ENCODE measurements at places on chromosomes 7 and 10.

GRCh38 chr10:23345861-23346260, 1.3 kb upstream of the C10orf67 start:
- no peak for DNase-seq

DNA sequence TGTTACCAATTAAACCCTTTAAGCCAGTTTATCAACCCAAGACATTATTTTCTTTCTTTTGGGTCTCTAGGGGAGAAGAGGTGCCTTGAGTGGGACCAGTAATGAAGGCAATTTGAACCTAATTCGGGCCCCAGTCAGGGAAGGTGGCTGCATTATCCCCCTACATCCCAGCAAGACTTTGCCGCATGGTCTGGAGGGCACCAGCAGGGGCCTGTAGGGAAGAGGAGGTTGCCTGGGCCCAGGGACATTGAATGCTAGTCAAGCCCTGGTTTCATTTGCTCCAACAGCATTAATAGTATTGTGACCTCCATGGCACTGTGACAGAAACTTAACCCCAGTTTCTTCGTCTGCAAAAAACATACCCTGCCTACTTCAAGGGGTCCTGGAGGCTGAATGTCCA, 108.8 kb downstream of the CUX1 start:
- DNase-seq = no peak

- DNase-seq = no peak
These were observed 1.0 kb downstream of the EBF3 start for GRCh38 chr10:129962872-129963640.

DNA sequence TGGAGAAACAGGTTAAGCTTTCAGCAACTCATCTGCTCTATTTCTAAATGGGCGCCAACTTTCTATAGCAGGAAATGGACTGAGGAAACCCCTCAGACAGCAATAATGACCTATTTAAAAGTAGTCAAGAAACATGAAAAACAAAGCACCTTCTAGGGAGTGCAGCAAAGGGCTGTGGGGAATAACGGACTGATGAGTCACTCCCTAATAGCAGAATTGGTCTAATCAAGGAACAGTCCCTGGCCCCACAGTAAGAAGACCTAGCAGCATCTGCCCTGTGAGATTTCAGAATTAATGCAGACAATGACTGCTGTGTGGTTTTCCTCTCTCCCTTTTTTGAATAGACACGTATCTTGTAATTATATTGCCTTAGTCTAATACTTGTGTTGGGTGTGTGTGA, 602.9 kb downstream of the IPMK start:
- no peak for DNase-seq

DNA sequence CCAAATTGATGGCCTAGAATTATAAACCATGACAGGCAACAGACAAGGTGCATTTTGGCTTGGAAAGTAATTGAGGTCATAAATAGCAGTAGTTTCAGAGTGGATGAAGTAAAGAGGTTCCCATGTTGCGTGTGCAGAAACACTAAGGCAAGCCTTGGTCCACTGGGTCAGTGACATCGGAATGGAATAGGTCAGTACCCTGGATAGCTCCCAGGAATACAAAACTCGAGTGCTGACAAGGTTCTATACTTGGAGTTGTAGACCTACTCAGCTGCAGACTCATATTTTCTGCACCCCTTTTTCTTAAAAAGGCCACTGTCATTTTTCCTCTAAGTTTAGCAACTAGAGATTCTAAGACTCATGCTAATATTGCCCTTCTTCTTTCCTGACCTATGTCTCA, 132.8 kb downstream of the DYNC1I1 start:
- no peak for DNase-seq

DNA sequence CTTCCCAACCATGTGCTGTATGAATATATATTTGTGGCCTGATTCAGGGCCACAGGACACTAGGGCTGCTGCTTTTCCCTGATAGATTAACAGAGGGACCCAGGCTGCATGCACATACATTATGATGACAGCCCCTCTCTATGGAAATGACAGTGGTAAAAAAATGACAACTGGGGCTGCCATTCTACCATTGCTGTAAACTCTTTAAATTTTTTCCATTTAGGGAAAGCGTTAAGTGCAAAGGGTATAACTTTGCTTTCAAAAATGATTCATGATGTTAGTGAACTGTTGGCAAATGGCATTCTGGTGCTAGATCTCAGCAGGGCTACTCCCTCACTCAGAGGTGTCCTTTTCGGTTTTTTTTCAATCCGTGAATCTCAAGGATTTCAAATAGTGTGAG, 4.2 kb downstream of the CTBP2 start:
- no peak for DNase-seq

GRCh38 chr10:69772933-69773704, 28.6 kb upstream of the COL13A1 start:
- no peak for DNase-seq

DNA sequence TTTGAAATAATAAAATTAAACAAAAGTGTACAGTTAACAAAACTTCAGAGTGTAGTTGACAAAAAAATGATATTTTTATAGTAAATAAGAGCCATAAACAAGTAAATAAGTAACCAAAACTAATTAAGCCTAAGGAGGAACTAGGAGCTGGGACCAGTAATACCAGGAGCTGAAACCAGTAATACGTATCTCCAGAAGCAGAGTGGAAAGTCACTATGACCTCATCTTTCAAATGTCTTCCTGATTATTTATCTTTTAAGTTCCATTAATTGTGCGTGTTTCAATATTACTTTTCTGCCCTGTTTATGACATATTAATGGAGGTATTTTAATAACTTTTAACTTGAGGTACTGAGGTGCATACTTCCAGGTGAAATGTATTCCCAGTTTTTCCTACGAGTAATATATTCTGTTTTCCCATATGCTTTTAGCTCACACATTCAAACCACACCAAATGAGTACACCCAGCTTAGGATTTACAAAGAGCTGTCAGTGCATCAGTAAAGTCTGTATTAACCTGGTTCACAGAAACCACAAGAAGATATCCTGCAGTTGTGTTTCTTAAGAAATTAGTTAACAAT, 283.7 kb upstream of the HGF start:
- DNase-seq = no peak

DNA sequence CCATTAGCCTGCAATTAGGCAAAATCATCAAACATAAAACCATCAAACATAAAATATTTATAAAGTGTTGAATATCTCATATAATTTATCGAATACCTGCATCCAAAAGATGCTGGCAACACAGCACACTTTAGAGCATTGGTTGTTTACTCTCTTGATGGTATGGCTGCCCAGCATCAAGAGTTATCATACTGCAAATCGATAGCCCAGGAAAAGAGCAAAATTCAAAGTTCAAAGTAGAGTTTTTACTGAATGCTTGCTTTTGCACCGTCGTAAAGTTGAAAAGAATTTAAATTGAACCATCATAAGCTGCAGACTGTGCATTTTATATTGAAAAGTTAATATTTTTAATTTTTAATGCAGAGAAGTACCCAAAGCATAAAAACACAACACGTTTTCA, 4.2 kb upstream of the GSTO2 start:
- DNase-seq = no peak

DNA sequence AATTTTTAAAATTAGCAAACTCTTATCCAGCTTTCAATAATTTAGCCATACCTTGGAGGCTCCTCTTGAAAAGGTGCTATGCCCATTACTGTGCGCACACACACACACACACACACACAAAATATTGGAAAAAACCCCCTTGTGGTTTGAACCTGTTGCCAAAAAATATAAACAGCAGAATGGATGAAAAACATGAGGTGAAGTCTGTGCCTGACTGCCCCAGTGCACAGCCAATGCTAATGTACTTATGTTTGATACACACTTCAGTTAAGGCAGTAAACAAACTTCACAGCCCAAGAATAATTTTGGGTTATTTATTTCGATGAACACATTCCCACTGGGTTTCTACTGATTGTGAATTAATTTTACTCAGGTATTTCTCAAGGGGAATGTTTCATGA, 113.2 kb upstream of the SEM1 start:
- no peak for DNase-seq

DNA sequence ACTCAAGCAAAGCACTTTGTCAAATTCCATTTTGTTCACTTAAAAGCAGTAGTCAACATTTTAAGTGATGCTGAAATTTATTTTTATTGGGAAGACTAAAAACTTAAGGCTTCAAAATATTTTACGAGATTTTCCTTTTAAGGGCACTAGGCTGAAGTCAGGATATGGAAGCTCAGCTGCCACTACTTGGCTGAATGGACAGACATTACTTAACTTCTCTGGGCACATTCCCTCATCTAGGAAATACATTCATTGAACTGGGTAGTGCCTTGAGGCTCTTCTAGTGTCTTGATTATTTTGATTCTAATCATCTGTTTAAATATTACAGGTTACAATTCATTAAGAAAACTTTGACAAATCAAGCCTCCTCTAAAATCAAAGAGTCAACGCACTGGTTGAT, 11.1 kb downstream of the MEOX2 start:
- no peak for DNase-seq

GRCh38 chr7:87218796-87219544, 562 bp downstream of the TMEM243 start:
- DNase-seq = no peak

- DNase-seq = no peak
These were observed 145.6 kb upstream of the SEMA3C start for GRCh38 chr7:81064426-81064825.

DNA sequence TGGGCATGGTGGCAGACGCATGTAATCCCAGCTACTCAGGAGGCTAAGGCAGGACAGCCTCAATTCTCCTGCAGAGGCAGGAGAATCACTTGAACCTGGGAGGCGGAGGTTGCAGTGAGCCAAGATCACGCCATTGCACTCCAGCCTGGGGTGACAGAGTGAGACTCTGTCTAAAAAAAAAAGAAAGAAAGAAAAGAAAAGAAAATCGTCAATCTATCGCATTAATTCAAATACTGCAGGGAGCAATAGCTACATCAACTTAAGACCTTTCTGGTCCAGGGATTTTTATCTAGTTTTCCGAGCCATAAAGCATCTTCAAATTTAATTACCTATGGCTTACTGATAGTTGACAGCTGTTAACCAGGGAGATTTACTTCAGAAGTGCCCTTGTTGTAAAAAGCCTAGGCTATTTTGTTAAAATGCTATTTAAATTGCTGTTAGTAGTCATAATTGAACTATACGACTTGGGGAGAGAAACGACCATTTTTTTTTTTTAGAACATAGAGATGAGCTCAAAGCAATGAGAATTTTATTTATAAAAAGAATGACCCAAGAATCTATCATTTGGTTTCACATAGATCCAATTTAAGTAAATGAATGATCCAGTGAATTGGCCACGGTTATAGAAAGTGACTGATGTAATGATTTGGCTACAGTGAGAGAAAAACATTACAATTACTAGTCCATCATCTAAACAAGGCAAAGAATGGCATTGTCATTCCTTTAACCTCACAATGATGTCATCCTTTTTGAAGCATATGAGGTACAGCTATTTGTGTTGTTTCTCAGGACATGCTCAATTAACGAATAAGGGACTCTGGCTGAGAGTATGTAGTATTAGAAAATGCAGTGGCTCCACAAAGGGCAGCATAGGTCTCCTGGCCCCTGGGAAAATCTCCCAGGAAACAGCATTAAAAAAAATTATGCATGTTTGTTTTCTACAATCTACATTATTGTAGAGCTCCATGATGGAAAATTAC, 85.3 kb downstream of the SEMA3C start:
- DNase-seq = no peak

DNA sequence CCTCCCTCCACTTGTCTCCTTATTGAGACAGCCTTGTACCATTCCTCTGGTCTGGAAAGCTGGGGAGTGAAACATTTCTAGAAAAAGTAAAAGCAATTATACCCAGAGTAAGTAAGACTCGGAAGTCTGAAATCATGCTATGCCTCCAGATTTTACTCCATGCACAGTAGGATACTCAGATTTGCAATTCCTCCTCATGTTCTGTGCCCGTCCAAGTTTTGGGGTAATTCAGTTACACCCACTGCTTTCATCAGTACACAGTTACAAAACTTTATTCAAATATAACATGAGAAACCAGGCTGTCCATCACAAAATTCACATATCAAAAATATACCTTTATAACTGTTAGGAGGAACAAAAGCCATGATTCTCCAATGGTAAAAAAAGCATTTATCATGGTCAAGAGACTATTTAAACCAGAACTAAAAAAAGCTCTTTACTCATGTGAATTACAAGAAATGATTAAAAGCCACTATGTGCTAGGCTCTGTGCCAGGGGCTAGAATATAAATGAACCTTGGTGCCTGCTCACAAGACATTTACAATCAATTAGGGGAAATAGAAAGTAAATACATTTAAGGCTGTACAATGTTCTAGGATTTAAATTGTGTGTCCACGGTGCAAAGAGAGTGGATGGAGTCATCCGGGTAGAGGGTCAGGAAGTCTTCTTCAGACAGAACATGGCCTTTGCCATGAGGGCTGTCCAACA, 320.2 kb downstream of the ELMO1 start:
- no peak for DNase-seq

DNA sequence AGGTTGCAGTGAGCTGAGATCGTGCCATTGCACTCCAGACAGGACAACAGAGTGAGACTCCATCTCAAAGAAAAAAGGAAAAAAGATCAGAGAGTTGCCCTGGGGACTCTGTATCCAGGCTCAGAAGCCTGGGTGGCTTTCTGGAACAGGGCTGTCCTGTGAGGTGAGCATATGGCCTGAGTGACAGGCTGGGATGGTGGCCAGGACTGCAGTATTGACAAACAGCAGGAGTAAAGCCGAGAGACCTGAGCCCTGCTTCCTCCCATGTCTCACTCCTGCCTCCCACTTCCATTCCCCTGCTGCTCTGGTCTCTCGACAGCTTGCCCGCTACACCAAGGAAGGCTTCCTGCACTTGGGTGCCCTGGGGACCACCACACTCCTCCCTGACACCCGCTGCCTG, 578.5 kb downstream of the GALNT17 start:
- DNase-seq = no peak

DNA sequence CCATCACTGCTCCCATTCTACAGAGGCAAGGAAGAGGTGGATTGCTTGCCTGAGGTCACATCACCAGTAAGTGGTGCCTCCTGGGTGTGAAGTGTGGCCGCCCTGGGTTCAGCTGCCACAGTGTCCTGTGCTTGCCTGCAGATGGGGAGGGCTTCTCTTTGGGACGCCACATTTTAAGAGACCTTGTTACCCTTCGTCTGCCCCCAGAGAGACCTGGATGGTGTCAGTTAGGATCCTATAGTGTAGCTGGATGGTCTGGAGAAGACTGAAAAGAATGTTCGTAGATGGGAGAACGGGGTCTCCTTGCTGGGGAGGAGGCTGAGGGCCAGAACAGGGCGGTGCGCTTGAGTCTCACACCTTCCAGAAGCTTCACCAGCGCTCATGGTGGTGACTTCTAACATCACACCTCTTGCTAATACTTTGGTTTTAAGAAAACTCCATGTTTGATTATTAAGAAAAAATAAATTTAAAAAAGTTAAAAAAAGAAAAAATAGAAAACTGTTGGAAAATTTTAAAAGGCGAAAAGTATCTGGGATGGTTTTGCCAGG, 2.3 kb downstream of the DOCK1 start:
- DNase-seq = no peak
